BE2C (cell line): ENCODE measurements at places on chromosomes 12 and 14.

DNA sequence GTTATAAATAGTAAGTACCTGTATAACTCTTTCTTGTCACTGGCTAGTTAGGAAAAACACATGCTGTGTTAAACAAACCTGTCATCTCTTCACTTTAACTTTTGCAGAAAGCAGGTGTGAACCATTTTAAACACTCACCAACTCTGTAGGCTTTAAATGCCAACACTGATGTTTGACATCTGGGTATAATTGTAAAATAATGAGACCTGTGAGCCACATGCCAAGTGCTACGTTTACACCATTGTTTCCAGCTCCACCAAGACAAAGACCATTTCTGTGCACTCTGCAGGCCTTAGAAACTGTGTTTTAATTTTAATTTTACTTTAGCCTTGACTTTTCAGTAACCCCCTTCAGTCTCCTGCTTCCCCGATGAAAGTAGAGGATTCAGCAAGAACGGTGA lies 11.0 kb downstream of the TPH2 start:
- no peak for DNase-seq

DNA sequence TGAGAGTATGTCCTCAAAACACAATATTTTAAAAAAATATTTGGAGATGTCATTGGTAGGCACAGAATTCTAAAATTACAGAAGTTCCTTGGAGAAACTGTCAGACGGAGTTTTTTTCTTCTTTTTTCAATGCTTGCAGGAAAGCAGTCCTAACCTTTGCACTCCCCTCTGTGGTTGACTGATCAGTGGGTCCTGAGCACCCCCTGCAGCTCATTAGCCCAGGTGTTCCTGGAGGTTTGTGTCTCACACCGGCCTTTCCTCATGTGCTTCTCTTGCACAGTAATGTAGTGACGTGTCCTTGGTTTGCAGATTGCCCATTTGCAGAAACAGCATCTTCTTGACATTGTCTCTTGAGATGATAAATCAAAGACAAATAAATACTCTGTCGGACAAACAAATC lies 513.0 kb downstream of the TMEM121 start:
- DNase-seq = peak; percentile 52

GRCh38 chr12:11555743-11556625 lies 93.5 kb upstream of the ETV6 start:
- no peak for DNase-seq

- no peak for DNase-seq
These were observed 46.7 kb downstream of the RIN3 start for GRCh38 chr14:92560106-92560865.

DNA sequence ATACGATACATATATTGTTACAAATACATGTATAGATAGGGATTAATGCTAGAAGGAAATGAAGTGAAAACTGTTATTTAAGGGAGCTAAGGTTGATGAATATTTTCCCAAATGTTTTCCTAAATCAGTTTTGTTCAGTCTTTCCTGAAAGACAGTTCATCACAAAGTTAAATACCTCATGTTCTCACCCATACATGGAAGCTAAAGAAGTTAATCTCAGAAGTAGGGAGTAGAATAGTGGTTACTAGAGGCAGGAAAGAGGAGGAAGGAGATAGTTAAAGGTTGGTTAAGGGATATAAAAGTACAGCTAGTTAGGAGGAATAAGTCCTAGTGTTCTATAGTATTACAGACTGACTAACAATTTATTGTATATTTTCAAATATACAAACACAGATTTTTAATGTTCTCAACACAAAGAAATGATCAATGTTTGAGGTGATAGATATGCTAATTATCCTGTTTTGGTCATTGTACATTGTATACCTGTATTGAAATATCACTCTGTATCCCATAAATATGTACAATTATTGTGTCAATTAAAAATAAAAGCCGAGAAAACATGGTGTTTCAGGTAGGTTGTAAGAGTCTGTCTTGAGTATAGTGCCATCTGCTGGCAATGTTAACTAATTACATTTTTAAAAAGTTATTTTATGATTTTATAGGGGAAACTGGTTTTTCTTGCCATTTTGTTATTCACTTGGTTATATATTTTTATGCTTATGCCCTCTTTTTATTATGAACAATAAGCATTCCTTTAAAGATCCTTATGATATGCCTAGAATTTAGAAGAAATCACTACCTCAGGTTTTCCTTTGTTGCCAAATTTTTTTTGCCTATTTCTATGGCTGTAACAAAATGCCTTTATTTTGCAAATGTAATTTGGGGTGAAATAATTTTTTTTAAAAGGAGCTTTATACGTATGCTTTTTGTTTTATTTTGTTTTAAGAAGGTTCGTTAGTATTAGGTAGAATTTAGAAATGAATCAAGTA lies 26.9 kb downstream of the ZDHHC17 start:
- no peak for DNase-seq

GRCh38 chr14:100677554-100678468 lies 48.9 kb upstream of the DLK1 start:
- DNase-seq = peak; percentile 98

DNA sequence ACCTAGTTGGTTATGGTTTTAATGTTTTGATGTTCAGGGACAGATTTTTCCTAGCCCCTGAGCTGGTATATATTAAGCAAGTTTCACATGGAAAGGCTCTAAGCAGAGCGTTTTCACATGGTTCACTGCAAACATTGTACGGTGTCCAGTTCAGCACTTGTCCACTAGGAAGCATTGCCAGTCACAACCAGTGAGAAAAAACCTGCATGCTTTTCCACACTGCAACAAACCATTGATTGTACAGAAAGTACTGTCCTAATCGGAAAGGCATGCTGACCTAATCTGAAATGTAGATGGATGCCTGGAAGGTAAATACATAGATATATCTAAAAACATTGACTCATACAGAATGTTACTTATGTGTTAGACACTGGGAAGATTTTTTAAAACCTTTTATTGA lies 25.0 kb upstream of the NPAS3 start:
- DNase-seq = no peak

- DNase-seq = no peak
These were observed 498.7 kb downstream of the TMEM121 start for GRCh38 chr14:106024983-106025604.

GRCh38 chr12:56154246-56154771 lies 1.9 kb downstream of the MYL6B start:
- DNase-seq = no peak

GRCh38 chr14:33800735-33801163 lies 150.1 kb downstream of the EGLN3 start:
- DNase-seq = no peak

GRCh38 chr14:70442750-70443149 lies 9.2 kb upstream of the ADAM21 start:
- no peak for DNase-seq

- DNase-seq = no peak
These were observed 250.9 kb upstream of the OR4E1 start for GRCh38 chr14:21924479-21924878.

DNA sequence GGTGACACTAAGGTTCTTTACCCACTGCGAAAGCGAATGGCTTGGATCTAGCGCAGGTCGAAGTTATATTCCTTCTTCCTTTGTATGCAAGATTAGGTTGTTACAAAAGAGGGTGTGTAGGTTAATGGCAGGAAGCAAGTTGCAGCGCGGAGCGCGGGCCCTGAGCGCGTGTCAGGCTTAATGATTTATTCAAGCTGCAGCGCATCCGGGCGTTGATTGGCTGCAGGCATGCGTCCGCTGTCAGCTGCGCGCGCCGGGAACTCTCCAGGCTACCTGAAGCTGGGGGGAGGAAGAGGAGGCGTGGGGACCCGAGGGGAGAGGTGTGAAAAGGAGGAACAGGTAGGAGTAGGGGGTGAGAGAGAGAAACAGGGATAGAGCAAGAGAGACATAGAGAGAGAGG lies 7.4 kb downstream of the ASCL1 start:
- no peak for DNase-seq

- DNase-seq = no peak
These were observed 431.9 kb downstream of the BCL11B start for GRCh38 chr14:98840091-98840490.

DNA sequence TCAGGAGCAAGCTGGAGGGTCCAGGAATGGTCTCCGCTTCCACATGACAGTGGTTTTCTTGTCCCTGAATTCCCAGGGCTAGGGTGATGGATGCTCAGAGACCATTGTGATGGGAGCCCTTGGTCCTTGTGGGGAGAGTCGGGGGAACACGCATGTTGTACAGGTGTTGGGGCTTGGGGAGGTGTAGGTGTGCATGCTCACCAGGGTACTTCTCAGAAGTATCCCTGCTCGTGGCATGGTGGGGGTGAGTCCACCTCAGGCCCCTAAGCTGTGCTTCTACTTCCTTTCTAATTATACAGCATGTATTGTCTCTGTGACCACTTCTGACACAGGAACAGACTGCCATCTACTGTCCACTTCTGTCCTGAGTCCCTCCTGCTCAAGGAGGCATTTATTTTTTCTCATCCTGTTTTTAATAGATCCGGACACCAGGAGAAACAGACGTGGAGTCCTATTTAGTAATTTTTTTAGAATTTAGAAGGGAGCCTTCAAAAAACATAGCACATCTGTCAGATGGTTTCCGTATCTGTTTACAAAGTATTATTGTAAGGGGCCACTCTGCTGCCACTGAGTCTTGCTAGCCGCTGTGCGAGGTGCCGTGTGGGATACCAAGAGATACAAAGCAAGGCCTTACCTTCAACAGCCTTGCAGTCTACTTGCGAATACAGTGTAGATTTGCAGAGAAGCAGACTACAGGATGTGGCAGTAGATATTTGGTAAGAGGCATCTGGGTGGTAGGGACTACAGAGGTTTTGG lies 10.5 kb downstream of the NTF3 start:
- no peak for DNase-seq

DNA sequence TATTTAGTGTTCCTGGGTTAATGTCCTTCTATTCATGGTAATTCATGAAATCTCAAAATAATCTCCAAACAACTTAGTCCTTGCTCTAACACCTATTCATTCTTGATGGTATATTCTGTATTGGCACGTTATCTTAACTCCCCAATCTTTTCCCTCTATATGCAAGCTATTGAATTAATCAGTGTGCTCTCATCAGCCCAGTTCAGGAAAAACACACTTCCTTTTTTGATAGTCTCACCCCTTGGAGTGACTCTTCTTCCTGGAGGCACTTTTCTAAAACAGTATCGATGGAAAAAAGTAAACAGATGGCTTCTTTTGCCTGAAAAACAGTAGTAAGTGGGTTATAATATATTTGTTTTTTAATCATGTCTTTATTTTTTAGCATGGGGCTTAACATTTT lies 28.6 kb downstream of the TULP3 start:
- no peak for DNase-seq

GRCh38 chr12:91704446-91704845 lies 441.2 kb downstream of the BTG1 start:
- DNase-seq = no peak

GRCh38 chr12:53127169-53127568 lies 23.9 kb downstream of the SOAT2 start:
- no peak for DNase-seq

DNA sequence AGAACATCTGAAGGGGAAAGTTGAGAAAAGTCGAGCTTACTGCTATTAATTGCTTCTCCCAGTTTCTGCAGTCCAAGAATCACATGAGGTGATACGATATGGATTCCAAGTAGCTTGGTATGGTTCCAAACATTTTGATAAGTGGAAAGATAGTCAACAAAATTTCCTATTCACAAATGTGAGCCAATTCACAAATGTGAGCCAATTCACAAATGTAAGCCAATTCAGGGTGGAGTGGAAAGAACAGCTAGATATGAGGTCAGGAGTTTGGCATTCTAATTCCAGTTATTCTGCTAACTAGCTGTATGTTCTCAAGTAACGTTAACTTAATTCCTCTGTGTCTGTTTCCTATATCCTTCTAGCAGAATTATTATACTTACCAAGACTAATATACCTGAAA lies 37.6 kb upstream of the DHRS4 start:
- no peak for DNase-seq
